ENCODE measurements at places on chromosomes 6 and 20.

GRCh38 chr20:21981179-21981578 lies 275.7 kb downstream of the PAX1 start:
- DNase-seq, result no peak

- no peak for DNase-seq
These were observed 28.4 kb downstream of the FBXO5 start for GRCh38 chr6:152954443-152954842.

GRCh38 chr6:146106532-146106931 lies 77.7 kb downstream of the GRM1 start:
- no peak for DNase-seq

GRCh38 chr6:104633125-104633524 lies 226.6 kb downstream of the HACE1 start:
- peak; percentile 84 for DNase-seq

DNA sequence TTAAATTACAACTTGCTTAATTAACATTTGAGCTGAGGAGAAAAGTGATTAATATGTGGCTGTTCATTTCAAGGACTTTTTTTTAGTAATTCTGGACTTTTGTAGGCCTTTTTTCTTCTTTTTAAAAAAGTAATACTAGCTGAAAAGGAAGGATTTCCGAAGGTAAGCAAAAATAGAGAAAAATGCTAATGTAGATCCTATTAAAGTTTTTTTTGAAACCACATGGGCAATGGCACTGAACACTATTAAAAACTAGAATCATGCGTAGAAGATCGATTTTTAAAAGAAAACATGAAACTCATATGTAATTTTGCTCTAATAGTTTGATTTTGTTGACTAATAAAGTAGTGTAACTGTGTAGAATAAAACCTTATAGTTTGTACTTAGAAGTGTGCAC lies 2.4 kb downstream of the BAG2 start:
- no peak for DNase-seq

- no peak for DNase-seq
These were observed 7.4 kb downstream of the SIRT5 start for GRCh38 chr6:13581700-13582229.

GRCh38 chr6:84424956-84425355 lies 197.5 kb upstream of the CEP162 start:
- no peak for DNase-seq

GRCh38 chr6:13488015-13488895 lies 855 bp upstream of the GFOD1 start:
- DNase-seq, result peak; percentile 39

DNA sequence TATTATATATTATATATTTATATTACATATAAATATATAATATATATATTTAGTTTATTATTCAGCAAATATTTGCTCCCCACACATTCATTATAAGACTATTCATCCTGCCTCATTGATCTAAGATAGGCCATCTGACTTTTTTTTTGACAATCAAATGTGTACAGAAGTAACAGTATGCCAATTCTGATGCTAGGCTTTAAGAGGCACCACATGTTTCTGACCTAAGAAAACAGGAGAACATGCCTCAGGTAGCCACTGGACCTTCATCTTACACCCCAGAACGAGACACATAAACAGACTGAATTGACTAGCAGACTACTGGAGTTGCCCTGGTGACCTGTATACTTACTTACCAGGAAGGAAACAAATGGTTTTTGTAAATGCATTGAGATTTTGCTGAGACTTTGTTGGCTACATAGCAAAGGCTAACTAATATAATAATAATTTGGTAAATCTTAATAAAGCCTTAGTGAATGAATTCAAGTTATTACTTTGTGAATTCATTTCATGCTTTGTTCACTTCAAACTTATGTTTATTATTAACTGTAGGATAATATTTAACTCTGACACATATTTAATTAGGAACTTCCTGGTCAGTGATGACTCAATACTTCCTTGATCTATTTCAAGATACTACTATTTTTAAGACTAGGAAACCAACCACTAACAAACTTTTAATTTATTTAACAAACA lies 13.4 kb upstream of the MYO6 start:
- peak; percentile 57 for DNase-seq

Measured in EH (cell line).